ENCODE measurements at places on chromosomes 7 and 10.

DNA sequence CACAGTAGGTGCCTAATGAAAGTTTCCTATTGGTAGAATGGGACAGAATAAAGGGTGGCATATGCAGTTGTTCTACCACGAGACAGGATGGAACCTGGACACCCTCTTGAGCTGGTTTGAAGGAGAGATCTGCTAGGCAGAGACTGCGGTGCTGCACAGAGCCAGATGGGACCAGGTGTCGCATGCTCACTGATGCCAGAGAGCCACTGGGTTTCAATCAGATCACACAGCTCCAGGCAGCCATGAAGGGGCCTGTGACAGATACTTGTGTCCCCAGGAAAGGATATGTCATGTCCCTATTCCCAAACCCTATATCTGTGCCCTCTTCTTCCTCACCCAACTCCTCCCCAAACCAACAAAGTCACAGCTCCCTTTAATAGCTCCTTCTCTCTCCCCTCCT lies 235.7 kb downstream of the PRPF18 start:
- no peak for DNase-seq

GRCh38 chr10:3948843-3949242 lies 163.8 kb upstream of the KLF6 start:
- DNase-seq, result no peak

DNA sequence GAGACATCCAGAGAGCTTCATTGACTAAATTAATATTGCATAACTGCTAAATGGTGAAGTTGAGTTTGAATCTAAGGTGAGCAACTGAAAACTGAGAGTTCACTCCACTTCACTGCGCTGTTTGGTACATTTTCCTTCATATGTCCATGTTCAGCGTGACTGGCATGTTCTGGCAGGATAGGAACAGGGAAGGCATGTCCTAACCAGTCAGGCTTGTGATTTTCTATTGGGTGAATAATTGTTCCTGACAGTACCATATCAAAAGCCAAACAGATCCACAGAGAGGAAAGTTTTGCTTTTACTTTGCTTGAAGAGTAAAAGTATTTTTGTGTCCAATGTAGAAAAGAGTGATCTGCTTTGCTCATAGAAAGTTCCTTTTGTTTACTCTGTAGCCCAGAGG lies 53.2 kb downstream of the WDFY4 start:
- DNase-seq, result no peak

DNA sequence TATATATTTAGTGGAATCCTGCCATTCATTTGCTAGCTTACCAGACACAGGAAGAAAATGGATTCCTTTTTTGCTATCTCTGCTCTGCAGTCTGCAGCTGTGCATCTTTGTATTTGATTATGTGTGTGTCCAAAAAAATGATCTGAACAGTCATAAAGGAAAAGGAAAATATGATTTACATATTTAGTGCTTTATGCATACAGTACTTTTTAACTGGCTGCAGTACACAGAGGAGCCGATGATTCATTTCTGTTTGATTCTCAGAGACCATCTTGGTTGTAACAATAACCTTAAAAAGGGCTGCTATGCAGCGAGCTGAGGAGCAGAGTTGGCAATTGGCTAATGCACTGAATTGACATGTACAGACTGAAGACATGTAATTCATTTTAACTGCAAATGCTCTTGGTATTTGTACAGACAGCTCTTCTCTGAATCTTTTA lies 151.3 kb upstream of the FZD1 start:
- no peak for DNase-seq

- DNase-seq, result no peak
Observed at GRCh38 chr7:41874201-41874785, 171.4 kb upstream of the INHBA start.

DNA sequence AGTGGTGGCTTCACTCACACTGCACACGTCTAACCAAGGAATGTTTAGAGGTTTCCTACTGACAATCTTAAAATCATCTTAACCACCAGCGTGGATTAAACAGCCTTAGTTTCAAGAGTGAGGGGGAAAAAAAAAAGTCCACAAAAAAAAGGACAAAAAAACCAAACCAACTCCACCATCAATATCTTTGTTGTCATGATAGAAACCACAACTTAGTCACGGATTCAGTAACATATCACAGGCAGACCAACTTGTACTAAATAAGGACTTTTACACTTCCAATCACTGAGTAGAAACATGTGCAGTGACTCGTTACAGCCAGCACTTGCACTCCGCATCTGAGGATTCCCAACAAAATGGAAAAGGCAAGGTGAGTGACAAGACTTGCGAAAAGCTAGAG lies 46.5 kb downstream of the FAM171A1 start:
- no peak for DNase-seq

GRCh38 chr7:42198974-42199668 lies 37.9 kb downstream of the GLI3 start:
- DNase-seq, result no peak

DNA sequence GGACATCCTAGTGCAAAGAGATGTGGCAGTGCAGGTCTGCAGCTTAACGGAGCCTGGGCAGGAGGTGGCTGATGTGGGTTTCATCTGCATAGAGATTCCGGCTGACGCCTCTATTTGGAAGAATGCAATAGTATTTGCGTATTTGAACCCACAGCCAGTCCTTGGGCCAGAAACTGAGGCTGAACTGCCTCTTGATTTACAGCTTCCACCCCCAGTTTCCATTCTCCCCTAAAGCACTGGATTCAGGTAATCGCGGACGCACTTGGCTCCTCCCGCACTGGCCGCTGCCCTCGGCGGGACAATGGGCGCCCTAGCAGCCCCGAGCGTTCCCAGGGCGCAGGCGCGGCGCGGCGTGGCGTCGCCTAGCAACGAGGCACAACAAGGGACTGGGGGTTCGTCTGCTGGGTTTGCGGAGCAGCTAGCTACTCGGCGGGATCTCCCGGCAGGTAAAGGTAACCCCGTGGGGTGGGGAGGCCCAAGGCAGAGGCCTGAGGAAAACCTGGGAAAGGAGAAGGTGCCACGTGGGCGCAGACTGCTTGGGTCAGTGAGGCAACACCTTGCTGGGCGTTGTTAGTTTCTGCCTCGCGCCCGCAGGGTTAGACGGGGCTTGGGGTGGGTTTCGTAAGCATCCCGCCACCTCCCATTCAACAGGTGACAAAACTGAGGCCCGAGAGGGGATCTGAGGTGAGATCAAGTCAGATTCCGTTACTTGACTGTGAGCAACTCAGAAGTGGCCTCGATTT lies at the start of gene ARMC3:
Gene ARMC3 (plus strand): TSS at position 393 of the 743 bp plus-strand sequence. CDS start 3,944 bp downstream, outside the sequence.
- DNase-seq, result no peak

DNA sequence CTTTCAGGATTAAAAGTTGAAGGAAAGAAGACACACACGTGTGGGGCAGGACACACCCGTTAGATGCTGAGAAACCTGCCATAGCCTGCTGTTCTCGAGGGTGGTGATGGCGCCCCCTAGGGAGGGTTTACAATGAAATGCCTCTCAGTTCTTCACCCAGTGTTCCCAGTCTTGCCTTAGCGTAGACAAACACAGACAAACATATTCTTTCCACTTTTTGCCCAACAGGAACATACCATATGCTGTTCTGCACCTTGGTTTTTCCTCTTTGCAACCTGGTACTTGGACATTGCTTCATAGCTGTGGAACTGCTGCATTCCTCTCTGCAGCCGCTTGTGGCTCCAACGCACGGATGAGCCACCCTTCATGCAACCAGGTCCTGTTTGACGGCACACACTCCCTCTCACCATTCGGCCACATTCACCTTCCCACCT lies 23.3 kb upstream of the HSPA12A start:
- DNase-seq, result no peak

DNA sequence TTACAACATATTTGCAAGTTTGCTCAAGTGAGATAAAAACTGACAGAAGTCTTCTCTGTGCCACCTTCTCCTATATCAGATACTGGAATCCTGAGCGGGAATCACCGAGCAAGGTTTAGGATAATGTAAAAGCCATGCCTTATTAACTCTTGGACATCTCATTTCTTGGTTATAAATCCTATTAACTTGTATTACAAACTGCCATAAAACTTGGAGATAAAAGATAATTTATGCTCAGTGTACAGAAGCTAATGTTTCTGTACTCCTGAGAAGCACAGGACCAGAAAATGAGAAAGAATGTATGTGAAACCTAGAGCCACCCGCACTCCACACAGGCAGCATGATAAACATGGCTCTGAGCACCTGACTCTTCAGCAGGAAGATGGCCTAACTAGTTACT lies 181.2 kb upstream of the NOBOX start:
- DNase-seq, result no peak

- DNase-seq, result no peak
Observed at GRCh38 chr7:95394370-95394769, 1.8 kb downstream of the PON3 start.

- no peak for DNase-seq
Observed at GRCh38 chr7:28926871-28927597, 31.1 kb downstream of the TRIL start.

DNA sequence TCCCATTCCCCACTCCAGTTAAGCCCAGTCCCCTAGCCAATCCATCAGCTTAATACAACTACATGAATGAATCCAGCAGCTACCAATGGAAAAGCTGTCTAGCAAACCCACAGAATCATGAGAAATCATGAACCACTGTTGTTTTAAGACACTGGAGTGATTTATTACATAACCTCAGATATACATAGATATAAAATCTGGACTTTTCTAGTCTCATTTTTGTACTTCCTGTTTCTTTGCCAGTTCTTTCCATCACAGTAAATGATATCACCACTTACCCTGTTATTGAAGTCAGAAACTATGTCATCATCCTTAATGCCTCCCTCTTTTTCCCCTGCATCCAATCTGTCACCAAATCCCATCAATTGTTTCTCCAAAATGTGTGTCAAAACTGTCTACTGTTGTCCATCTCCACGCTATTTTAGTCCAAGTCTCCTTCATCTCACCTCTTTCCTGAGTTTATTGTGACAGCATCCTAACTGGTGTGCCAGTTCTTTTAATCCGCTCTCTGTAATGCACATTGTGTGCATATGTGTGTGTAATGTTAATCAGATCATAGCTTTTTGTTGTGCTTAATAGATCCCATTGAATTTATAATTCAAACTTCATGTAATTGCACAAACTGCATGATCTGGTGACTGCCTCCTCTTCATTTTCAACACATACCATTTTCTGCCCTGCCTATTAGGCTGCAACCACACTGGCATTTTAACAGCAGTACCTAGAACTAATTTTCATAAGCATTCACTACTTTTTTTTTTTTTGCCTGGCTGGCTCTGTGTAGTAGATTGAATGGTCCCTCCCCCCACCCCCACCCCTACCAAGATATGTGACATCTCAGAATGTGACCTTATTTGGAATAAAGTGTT lies 56.0 kb downstream of the MKLN1 start:
- no peak for DNase-seq

DNA sequence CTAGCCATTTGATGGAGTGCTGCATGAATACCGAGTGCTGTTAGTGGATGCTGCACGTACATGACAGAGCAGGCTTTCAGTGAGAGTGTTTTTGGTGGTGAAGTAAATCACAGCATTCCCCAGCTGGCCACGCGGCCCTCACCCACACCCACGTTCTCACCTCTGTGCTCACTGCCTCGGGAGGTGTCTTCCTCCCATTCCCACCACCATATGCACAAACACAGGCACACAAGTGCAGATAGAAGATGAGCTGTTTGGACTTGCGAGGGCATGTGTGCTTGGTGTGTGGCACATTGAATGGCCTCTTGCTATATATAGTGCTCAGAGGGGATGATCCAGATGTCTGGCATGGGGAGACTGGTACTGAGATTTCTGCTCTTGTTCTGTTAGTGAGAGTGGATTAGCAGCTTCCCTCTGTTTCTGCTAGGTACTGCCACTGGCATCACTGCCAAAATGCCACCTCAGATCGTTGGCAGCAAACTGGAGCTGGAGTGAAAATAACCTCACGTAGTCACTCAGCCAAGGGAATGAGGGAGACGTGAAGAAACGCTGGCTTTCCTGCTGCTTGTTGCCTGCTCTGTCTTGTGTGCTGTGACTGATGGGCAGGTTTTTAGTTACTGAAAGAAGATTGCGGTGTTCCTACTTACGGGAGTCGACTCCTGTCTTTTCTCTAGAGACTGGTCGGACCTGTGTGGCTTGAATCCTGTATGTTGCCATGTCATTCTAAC lies 19.1 kb downstream of the DNAJB6 start:
- DNase-seq, result no peak

DNA sequence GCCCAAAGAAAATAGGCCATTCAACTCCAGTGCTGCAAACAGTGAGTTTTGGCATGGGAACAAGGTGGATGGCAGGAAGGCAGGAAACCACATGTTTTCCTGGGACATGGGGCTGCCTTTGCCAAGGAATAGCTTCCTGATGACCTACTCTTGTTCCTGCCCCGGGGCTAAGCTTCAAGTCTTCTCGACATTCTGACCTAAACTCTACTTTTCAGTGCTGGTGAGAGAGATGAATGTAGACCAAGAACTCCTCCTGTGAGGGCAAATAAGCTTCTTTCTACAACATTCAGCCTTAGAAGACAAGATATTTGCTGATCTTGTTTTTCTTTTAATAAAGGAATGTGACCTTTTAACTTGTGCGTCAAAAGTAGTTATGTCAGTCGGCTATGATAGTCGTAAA lies 199.0 kb downstream of the GPR37 start:
- DNase-seq, result no peak

DNA sequence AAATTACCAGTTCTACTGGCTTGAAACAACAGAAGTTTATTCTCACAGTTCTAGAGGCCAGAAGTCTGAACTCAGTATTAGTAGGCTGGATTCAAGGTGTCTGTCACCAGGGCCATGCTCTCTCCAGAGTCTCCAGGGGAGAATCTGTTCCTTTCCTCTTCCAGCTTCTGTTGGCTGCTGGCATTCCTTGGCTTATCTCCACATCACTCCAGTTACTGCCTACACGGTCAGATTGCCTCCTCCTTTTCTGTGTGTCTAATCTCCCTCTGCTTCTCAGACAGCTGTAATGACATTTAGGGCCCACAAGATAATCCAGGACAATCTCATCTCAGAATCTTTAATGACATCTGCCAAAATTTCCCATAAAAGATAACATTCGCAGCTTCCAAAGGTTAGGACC lies 36.6 kb downstream of the MAPK8 start:
- DNase-seq, result no peak

DNA sequence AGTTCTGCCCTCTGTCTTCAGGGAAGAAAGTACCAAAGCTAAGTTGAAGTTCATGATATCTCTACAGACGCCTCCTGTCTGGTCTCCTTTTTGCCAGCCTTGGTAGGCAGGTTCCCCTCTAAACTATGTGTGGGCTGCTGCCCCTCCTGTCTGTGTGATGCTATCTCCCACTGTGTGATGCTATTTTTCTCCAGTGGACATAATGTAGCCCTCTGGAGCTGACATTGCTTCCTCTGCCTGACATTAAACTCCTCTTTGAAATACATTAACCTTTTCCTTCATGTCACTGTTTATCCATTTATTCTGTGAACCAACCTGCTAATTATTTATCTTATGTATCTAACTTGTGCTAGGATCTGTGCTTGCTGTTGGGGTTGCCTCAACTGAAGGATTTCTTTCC lies at the start of gene PRSS58:
Gene PRSS58 (minus strand): TSS at position 101 of the 400 bp plus-strand sequence. CDS start 351 bp downstream, outside the sequence.
- DNase-seq, result no peak

DNA sequence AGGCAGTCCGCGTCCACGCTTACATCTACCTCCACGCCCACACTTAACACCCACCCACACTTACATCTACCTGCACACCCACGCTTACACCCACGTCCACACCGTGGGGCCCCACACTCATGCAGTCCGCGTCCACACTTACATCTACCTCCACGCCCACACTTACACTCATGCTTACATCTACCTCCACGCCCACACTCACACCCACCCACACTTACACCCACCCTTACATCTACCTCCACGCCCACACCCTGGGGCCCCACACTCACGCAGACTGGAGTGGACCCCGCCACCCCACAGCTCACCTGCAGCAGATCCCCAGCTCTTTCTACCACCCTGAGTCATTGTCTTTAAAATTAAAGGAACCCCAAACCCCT lies 32.4 kb upstream of the PWWP2B start:
- DNase-seq, result no peak

- no peak for DNase-seq
Observed at GRCh38 chr10:125521721-125522680, 161.0 kb downstream of the TEX36 start.

Measured in cortex of kidney (tissue), 1 donor.